ENCODE measurements at places on chromosomes 4 and X. TPM values are rescaled to one million over a fixed set of nuclear protein-coding genes. Genes with fewer than 3 reads are reported as not detected.
A peak's percentile ranks its signal among the peaks of the same experiment; 100 is the strongest.

DNA sequence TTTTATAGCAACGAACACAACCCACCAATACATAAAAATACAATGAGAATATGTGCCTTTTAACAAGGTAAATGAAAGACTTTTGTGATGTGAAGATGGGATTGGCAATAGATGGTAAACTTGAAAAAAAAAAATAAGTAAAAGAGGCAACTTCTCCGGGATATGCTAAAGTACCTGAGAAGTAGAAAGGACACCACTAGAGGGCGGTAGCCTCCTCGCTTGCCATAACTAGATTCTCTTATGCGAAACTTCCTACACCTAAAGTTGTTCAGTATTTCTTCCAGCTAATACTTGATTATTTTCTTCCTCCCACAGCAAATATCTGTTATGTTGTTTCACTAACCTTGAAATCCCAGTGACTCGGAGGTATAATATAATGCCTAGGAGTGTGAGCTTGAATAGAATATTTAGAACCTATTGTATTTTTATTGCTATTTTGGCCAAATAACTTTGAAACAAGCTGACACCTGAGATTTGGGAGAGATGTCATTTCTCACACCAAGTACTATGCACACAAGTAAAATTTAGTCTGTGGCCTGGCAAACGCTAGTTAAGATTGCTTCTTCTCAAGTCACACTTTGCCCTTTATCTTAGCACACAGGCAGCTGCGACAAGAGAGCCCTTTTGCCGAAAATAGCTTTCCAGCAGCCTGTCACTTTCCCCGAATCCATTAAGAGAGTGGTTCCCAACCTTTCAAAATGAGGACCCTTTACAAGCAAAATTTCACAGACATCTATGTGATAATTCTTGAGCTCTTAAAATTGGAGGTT is 44.9 kb upstream of the PDLIM5 start:
- DNase-seq = peak; percentile 43
- no peaks in the 10 kb centered on the region for H3K27me3 ChIP-seq

DNA sequence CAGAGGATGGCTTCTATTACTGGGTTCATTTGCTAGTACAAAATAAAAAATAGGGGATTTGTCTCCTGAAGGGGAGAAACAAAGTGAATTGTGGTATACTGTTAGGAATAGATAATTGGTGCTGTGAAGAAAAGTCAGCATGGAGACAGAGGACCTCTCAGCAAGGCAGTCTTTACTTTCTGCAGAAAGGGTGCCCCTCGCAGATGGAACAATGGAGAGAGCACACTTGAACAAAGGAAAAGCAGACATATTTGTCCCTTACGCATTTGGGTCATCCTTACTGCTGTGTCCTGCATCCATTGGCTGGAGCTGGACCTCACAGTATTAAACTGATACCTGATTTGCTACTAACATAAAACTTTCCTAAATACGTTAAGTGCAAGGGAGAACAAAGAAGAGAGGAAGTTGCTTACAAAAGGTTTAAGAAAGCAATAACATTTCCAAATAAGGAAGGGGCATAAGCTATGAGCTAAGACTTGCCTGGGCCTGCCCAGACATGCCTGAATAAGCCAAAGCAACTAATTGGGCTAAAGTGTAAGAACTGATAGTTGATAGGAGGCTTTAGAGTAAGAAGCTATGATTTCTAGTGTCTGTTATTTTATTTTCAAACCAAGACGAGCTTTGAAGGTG is 83.8 kb downstream of the CCKAR start:
- H3K27ac ChIP-seq = no peak overlapping the region
- no peaks in the 10 kb centered on the region for H3K27me3 ChIP-seq
- DNase-seq = no peak
- H3K36me3 ChIP-seq = 0 out of 2 replicates have a peak, but pooled peaks cover 11% of the 10 kb centered on the region

DNA sequence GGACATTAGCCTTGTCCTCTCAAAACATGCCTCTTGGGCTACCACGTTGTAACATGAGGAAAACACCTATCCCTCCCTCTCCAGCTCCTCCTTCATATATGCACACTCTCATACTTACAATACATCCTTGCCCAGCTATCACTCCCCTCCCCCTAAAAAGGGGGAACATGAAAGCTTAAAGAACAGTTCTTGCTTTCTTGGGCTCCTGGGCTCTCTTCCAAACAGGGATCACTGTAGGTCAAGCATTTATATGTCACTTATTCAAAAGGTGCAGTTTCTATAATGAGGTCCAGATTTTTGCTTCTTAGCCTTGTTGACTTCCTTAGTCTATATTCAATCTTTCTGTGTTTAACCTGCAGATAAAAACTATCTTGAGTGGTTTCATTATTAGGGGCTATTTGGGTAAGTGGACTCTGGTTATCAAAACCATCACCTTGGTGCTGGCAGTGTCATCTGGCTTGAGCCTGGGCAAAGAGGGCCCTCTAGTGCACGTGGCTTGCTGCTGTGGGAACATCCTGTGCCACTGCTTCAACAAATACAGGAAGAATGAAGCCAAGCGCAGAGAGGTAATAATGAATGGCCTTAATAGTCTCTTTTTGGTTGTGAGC is 119.4 kb downstream of the AKAP4 start:
- H3K27ac ChIP-seq = no peak overlapping the region
- H3K4me1 ChIP-seq = no peaks in the 10 kb centered on the region
- no peak overlapping the region for H3K4me3 ChIP-seq
- H3K36me3 ChIP-seq = no peaks in the 10 kb centered on the region
- no peaks in the 10 kb centered on the region for H3K27me3 ChIP-seq

DNA sequence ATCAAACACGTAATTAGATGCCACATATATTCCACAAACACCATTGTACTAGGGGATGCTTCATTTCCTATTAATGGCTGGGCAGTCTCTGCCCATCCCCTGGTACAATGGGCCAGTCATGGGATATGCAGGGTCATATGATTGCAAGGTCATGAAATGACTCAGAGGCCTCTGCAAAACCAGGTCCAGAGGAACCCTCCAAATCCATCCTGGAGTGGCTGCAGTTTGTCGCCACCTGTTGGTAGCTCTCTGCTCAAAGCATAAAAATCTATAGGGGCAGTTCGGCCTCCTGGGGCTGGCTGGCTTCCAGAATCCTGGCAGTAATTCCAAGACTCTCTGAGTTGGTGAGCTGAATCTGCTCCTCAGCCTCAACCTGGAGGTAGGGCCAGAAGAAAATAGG is 22.9 kb upstream of the PUDP start:
- H3K4me1 ChIP-seq = no peaks in the 10 kb centered on the region
- no peaks in the 10 kb centered on the region for H3K27me3 ChIP-seq
- DNase-seq = no peak
- H3K36me3 ChIP-seq = no peaks in the 10 kb centered on the region
- no peak overlapping the region for H3K27ac ChIP-seq

Gene MAPK10
- total RNA-seq = 4.2 TPM

Gene RXFP1
- total RNA-seq = not detected

All from PC-9 (cell line).